Stimulated activated CD4-positive, alpha-beta T cell treated with anti-CD3 and anti-CD28 coated beads, Interleukin-4, amount 100 ng/mL, for 4 hours (primary cell): ENCODE measurements at places on chromosomes 6 and 20.
A peak's percentile ranks its signal among the peaks of the same experiment; 100 is the strongest.

DNA sequence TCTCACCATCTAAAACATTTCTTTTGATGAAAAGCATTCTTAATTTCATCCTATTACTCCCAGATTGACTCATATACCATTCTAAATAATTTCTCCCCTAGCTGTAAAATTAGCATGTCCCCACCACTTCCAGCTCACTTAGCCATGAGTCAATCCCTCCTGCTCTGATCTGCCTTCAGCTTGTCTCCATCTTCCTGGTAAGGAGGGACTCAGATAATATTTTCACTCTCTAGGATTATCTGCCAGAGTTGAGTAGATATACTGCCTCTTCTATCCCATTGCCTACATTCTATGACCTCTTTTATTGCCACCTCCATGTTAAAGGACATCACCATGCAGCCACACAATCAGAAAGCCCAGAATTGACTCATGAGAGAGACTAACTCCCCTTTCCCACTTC lies 348.8 kb upstream of the POU3F2 start:
- no peak for DNase-seq

DNA sequence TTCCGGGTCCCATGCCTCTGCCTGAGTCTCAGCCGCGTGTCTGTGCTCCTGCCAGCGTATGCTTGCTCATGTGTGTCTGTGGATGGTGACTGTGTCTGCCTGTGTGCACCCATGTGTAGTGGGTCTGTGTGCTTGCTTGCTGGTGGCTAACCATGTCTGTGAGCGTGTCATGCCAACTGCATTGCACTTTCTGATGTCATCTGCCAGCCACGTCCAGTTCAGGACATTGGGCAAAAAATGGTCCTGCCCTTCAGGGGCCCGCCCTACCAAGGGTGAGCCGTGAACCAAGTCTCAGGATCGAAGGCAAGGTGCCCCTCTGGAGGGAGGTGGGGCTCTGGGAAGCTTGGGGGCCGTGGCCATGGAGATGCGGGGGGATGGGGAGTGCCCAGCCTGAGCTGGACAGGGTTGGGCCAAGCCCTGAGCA lies 9.4 kb upstream of the ZBTB46 start:
- DNase-seq: no peak

- DNase-seq: peak; percentile 28
These were observed 20.9 kb upstream of the POM121L2 start for GRCh38 chr6:27332692-27333641.

DNA sequence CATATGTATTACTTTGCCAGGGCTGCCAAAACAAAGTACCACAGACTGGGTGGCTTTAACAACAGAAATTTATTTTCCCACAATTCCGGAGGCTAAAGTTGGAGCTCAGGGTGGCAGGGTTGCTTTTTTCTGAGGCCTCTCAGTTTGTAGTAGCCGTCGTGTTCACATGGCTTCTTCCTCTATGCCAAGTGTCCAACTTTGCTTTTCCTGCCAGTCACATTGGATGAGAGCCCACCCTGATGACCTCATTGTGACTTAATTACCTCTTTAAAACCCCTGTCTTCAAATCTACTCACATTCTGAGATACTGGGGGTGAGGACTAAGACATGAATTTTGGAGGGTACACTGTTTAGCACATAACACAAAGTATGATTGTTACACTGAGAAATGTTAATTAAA lies 9.9 kb upstream of the ECT2L start:
- no peak for DNase-seq

DNA sequence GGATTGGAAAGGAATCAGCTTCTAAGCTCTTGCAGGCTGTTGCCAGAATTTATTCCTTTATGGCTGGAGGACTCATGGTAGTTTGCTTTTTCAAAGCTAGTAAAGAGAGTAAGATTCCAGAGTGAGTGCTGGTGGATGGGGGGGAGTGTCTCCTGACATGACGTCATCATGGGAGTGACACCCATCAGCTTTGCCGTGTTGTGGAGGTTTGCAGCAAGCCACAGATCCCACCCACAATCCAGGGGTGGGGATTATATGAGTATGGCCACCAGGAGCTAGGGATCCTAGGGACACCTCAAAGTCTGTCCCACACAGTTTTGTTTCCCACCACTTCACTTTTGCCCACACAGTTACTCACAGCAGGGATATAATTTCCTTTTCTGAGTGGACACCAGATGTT lies 28.7 kb upstream of the PMEPA1 start:
- no peak for DNase-seq

DNA sequence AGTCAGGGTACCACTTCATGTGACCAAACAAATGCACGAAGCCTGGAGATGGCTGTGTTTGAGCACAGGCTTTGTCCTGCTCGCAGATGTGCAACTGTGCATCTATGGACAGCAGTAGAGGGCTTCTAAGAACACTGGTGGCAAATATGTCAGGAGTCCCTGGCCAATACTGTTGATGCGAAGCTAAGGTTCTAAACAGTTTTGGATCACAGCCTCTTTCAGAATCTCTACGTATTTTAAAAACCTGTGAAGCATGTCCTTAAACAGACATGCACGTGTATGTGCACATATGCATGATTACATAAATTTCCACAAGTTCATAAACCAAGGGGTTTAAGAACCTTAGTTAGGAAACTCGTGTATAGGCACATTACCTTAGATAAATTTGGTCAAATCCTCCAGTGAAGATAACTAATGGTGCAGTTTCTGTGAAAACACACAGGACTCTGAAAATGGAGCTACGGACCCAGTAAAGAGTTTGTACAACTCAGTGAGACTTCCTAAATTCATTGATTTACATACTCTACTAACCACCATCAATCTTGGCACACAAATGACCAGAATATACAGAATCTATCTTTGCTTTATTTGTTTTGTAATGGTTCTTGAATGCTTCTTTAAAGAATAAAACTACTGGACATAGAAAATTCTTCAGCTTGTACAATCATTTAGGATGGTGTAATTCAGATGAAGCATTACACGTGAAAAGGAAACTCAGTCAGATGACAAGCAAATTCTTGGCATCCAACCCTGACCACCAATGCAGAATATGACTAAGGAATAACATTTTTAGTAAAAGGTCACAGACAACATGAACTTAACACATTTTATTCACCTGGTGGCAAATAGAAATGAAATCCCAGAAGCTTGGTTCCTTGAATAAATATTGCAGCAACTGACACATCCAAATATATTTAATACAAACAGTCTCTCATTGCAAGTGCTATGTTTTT lies 27.4 kb downstream of the KCNQ5 start:
- DNase-seq: no peak

GRCh38 chr20:34377072-34377847 lies 14.2 kb downstream of the ITCH start:
- no peak for DNase-seq

GRCh38 chr6:137182654-137183073 lies 9.2 kb upstream of the IL22RA2 start:
- DNase-seq: no peak

GRCh38 chr20:62168061-62168460 lies 14.8 kb upstream of the MTG2 start:
- DNase-seq: no peak

DNA sequence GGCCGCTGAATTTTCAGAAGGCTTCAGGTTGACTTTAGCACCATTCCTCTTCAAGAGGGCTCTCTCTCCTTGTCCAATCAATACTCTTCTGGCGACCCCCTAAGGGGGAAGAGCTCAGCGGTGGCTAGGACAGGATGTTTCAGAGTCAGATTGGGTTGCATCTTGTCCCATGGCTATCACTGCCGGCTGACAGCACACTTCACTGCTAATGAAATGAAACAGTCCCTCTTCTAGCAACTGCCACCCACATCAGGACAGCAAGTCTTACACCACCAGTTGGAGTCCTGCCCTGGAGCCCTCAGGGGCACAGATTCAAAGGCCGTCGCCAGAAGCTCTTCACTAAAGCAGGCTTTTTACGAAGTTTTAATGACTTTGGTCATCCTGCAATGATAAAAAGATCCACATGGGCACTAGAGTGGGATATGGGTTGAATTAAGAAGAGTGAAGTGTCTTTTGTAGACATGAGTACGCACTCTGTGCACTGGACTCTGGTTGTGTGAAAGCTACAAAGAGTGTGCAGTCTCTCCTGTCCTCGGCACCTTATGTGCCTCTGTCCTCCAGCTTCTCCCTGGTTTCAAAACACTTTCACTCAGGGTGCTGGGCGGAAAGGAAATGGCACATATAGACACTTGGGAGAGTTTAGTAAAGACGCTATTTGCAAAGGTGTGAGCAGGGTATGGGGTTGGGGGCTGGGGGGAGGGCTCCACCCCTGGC lies 66.1 kb upstream of the SLC22A16 start:
- DNase-seq: no peak

DNA sequence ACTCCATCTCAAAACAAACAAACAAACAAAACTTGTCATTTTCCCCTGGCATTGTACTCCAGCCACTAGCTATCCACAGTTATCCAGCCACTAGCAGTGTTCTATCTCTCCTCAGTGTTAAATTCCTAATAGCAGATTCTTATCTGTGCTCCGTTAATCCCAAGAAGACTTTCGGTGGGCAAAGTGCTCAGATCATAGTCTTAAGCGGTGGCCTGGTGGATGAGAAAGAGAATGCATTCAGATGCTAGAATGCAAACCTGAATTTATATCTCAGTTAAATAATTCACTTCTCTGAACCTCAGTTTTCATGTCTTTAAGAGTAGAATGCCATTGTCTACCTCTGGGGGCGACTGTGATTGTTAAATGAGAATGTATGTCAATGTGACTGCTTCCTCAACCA lies 47.7 kb upstream of the KCNG1 start:
- DNase-seq: no peak

GRCh38 chr6:130409418-130410100 lies 43.7 kb downstream of the TMEM200A start:
- no peak for DNase-seq

GRCh38 chr6:106549521-106549920 lies 79.8 kb downstream of the RTN4IP1 start:
- DNase-seq: no peak

DNA sequence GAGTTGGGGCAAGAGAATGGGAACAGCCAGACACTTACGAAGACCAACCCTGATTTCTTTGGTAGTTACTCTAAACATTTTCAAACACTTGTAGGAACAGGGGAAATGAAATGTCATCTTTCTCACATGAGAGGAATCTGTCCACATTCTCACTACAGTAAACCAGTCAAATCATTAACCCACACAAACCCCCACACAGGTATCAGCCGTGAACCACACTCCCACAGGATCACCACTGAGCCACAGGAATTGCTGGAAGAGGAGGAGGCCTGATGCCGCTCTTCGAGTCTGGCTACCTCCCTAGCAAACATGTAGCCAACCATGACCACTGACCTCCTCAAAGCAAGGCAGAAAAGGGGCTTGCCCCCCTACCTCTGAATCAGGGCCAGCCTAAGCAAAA lies 6.9 kb upstream of the RSPO3 start:
- DNase-seq: no peak

DNA sequence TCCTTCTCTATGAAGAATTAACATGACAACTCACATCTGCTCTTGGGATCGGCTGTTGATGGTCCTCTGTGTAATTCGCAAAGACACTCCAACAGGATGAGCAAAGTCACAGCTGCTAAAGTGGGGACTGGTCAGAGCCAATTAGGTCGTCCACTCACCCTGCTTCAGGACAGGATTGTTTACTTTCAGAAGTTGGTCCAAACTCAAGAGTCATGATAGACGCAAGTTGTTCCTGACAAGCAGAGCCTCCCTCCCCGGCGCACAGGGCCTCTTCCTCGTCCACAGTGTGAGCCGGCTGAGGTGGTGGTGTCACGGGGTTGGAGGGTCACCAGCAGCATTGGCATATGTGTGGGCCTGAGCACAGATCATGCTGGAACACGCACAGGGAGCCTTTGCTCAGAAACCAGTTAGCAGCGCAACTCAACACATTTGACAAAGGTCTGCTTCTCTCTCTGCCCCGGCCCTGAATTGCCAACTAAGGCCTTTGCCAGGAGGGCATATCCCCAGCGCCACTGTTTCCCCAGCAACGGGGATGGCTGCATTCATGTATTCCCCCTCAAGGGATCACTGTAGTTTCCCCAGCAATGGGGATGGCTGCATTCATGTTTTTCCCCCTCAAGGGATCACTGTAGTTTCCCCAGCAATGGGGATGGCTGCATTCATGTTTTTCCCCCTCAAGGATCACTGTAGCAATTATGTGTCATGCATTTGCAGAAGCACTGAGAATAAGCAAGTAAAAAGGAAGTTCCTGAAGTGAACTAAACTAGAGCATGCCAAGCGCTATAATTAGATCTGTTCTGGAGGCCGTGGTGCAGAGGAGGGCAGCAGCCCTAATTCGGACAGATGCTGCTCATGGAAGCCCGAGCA lies 111.7 kb downstream of the THBS2 start:
- DNase-seq: no peak

DNA sequence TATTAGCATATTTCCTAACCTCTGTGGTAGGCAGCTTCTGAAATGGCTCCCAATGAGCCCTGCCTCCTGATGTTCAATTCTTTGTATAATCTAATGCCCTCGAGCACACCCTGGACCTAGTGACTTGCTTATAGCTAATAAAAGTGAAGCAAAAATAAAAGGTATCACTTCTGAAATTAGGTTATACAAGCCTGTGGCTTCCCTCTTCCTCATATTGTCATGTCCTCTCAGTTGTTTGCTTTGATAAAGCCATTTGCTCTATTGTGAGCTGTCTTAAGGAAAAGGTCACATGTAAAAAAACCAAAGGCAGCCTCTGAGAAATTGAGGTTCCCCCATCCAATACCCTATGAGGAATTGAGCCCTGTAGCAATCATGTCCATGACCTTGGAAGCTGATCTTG lies 442.1 kb upstream of the ADGRB3 start:
- no peak for DNase-seq

- DNase-seq: no peak
These were observed 191.7 kb upstream of the ZNF217 start for GRCh38 chr20:53785320-53785719.

GRCh38 chr6:131231891-131232290 lies 96.6 kb downstream of the AKAP7 start:
- no peak for DNase-seq

DNA sequence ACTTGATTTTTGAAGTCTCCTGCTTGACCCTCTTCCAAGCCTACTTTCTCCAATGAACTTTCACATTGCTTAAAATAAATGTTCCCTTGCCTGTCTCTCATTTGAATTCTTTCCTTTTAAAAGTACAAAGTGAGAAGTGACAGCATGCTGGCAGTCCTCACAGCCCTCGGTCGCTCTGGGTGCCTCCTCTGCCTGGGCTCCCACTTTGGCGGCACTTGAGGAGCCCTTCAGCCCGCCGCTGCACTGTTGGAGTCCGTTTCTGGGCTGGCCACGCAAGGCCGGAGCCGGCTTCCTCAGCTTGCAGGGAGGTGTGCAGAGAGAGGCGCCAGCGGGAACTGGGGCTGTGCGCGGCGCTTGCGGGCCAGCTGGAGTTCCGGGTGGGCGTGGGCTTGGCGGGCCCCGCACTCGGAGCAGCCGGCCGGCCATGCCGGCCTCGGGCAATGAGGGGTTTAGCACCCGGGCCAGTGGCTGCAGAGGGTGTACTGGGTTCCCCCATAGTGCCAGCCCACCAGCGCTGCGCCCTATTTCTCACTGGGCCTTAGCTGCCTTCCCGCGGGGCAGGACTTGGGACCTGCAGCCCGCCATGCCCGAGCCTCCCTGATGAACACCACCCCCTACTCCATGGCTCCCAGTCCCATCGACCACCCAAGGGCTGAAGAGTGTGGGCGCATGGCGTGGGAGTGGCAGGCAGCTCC lies 31.9 kb downstream of the SERPINB6 start:
- DNase-seq: no peak
